Suprapubic skin (tissue), 4 donors: ENCODE measurements at places on chromosomes 3 and 15.

DNA sequence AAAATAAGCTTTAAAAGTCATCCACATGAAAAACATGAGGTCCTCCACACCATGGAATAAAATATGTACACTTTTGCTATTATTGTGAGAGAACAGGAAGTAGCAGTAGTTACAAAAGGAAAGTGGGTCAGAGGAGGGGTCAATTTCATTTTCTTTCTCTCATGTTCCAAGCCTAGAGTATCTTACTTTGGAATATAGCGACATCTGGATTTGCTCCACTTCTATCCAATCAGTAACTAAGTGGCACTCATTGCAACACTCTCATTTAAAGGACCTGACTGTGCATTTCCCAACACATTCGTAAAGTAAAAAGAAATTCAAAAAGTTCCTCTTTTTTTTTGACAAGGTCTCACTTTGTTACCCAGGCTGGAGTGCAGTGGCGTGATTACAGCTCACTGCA, 637.3 kb downstream of the TUSC7 start:
- DNase-seq = no peak

DNA sequence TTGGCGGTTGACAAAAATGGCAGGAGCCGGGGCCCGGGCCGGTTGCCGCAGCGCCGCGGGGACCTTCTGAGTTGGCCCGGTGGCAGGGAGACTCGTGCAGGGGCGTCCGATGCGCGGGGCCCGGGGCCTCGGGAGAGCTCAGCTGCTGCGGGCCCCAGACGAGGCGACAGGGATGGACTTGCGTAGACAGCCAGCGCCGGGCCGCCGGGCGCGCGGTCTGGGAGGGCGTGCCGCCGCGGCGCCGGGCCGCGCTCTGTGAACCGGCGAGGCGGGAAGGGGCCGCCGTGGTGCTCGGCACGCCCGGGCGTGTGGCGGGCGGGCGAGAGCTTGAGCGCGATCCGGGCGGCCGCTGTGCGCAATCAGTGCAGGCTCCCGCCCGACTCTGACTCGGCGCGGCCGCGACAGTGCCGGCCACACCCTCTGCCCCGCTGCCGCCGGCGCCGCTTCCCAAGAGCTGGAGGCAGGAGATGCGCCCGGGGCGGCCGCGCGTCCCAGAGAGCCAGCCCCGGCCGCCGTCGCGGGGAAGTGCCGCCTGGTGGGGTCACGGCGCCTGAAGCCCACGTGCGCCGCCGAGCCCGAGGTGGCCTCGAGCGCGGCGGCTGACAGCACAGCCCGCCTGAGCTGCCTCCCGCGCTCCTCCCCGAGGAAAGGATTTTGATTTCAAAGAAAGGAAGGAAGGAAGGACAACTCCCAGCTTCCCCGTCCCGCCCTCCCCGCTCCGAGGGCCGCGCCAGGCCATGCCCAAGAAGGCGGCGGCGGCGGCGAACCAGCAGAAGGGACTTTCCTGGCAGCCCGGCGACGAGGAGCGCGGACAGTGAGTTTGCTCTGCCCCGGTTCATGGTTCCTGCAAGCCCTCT, 657 bp downstream of the TLNRD1 start:
- peak; percentile 88 for DNase-seq

DNA sequence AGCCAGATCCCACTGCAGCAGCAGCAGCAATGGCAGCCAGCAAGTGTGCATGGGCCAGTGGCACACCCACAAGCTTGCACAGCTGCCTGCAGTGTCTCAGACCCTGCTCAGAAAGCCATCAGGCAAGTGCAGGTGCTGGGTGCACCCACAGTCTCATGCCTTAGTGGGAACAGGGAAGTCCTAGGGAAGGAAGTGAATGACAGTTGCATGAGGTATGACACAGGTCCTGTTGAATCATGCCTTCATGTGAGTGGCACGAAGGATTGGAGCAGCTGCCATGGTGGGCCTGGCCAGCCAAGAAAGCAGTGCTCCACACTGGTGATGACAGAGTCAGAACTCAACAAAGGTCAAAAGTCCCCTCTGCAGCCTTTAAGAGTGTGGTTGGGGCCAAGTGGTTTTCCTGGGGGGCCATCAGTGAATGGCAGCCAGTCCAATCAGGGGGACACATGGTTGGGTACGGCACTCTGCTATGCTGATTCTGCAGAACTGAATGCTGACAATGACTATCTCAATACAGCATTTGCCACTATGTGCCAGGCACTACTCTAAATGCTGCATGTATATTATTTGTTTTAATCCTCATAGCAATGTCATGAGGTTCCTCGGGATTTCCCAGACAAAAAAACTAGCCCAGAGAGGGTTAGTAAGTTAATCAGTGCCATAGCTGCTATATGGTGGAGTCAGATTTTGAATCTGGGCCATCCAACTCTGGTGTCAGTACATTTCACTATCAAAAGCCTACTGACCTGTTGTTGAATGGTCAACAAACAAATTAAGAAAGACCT, 94.3 kb downstream of the AQP9 start:
- no peak for DNase-seq

GRCh38 chr3:105829229-105829628, 39.6 kb downstream of the CBLB start:
- no peak for DNase-seq

DNA sequence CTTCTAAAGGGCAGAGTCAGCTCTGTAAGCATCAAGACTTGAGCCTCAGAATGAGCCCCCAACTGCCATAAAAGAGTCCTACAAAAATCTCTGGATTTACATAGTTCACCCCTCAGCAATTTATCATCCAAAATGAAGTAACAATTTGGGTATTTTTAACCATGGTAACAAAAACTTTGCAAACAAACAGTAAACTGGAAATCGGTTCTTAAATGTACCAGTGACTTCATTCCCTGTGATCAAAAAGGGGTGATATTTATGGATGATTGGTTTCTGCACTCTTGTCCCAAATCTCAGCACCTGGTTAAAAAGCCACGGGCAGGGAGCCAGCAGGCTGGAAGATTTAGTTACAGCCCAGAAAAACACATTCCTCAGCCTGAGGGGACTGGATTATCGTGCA, 73.6 kb downstream of the TFG start:
- DNase-seq = no peak

DNA sequence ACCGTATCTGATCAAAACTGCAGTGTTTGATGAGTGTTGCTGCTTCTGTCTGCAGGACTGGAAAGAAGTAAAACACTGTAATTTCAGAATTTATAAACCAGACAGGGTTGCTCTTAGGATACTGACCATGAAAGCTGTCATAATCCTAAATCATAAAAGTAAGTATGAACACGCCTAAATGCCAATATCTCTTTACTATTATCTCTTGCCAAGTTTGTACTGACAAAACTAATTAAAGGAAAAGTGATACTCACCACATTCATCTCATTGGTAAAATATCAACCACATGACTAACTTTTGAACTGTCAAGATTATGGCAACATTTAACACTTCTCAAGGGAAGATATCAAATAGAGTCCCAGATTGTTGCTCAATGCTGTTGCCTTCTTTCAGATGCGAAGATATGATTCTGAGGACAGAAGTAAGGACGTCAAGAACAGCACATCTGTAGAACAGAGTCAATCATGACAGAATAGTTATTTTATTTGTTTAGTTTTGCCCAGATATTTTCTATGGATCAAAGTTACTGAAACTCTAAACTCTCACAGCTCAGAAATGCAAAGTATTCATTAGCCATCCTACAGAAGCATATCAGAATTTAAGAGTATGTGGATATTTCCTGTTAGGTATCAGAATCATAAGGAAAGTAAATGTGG, 61.4 kb upstream of the COL8A1 start:
- DNase-seq = no peak

GRCh38 chr15:56893364-56893678, 25.1 kb upstream of the TCF12 start:
- DNase-seq = no peak

GRCh38 chr3:46213201-46213600, 5.1 kb upstream of the CCR1 start:
- no peak for DNase-seq

GRCh38 chr15:92840149-92840548, 60.0 kb upstream of the CHD2 start:
- DNase-seq = no peak

- no peak for DNase-seq
Measured at GRCh38 chr3:22236490-22237270, 485.7 kb upstream of the ZNF385D start.

DNA sequence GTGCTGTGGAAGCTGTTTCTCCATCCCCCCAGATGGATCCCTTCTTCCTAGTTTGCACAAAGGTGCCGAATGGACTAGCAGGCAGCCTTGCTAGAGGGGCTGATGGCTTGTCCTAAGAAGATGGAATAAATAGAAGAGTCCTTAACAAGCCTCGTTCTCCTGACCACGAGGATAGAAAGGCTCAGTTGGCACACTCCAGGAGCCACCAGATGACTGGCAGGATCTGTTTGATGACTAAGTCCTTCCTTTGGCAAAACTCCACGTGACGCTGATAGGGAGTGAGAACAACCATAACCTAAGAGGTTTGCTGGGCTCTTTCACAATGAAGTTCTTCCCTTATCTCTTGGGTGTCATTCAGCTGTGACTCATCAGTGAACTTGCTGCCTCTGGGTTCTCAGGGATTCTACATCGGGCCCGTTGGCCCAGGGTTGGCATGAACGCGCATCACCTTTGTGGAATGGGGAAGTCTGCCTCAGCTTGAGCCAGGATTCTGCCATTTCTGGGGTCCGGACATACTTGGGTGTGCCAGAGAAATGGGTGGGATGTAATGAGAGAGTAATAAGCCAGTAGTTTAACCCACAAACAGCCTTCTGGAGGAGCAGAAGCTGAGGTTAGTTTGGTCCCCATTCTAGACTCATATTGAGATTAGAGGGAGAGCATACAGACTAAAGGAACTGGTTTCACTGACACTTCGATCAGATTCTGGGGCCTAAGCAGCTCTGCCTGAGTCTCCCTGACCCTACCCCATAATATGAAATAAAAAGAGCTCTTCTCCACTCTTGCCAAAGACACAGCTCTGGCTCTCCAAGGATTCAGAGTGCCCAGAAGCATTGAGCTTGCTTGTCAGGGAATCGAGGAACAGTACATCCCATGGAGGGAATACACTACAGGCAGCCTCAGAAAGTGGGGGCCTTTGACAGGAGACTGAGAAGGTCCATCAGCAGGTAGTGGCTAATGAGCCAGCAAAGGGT, 2.0 kb upstream of the MELTF start:
- DNase-seq = no peak

GRCh38 chr3:129855170-129855831, 38.2 kb downstream of the TMCC1 start:
- no peak for DNase-seq

- no peak for DNase-seq
Measured at GRCh38 chr15:65638681-65639089, 16.9 kb downstream of the SLC24A1 start.

DNA sequence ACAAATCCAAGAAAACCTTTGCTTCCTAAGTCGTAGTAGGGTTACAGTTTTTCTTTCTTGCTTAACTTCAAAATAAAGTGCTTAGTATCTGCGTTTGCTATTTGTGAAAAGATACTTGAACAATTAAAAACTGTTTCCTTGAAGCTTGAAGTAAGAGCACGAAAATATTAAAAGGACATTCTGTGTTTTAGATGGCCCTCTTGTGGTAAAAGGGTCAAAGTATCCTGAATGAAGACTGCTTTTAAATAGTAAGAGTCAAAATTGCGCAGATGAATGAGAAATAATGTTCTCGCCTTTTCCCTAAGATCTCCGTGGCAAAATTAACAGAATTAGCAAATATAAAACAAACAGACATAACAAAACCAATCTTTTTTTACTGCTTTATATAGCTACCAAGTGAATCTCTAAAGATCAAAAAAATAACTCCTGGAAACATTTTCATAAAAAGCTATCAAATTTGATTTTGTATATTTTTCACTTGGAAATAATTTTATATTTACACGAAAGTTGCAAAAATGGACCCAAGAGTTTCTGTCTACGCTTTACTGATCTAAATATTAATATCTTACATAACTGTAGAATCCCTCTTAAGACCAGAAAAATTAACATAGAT, 175.4 kb downstream of the MBNL1 start:
- DNase-seq = no peak
